Stimulated activated CD8-positive, alpha-beta memory T cell treated with anti-CD3 and anti-CD28 coated beads, Interleukin-12 subunit alpha, Interleukin-12 subunit beta, amount 100 ng/mL, for 4 hours (primary cell): ENCODE measurements at places on chromosomes 16 and 17.

DNA sequence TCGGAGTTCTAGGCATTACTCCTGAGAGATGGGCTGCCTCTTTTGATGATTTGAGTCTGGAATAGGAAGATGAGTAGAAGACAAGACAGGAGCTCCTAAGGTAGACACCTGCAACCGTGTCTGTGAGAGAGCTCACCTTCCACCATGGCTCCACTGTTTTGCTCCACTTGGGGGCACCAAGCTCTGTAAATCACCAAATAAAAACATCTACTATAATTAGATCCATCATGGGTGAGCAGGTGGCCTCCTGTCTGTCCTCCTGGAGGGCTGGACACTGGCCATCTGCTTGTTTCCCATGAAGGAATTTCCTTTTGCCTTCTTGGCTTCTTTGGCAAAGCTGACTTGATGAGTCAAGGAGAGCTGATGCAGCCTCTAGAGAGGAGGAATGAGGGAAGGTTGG, 179.0 kb downstream of the HAPSTR1 start:
- no peak for DNase-seq

GRCh38 chr17:8843344-8843743, 24.1 kb downstream of the PIK3R6 start:
- DNase-seq: no peak

DNA sequence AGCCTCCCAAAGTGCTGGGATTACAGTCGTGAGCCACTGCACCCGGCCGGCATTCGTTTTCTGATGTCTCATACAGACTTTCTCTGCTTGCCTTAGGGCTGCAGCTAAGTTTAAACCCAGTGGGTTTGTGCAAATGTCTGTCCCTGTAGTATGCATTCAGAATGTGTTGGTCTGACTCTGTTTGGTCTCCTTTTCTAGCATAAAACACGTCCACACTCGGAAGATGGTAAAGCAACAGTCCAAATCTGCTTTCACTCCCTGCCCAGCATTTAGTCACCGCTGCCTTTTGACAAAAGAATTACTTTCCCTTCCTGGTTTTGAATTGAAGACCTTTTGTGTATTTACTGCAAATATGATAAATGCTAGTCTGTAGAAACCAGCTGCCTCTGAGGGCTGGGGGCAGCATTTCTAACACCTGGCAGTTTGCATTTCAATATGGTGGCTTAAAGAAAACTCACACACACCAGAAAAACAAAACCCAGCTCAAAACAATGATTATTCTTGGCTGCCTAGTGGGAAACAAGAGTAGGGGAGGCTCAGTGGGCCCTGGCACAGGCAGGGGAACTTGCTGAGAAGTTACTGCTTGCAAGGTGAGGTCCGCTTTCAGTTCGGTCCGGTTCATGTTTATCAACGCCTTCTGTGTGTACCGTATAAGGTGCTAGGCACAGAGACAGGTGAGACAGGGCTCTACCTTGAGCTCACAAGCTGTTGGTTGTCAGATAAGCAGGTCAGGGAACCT, 56.9 kb downstream of the MSI2 start:
- no peak for DNase-seq

DNA sequence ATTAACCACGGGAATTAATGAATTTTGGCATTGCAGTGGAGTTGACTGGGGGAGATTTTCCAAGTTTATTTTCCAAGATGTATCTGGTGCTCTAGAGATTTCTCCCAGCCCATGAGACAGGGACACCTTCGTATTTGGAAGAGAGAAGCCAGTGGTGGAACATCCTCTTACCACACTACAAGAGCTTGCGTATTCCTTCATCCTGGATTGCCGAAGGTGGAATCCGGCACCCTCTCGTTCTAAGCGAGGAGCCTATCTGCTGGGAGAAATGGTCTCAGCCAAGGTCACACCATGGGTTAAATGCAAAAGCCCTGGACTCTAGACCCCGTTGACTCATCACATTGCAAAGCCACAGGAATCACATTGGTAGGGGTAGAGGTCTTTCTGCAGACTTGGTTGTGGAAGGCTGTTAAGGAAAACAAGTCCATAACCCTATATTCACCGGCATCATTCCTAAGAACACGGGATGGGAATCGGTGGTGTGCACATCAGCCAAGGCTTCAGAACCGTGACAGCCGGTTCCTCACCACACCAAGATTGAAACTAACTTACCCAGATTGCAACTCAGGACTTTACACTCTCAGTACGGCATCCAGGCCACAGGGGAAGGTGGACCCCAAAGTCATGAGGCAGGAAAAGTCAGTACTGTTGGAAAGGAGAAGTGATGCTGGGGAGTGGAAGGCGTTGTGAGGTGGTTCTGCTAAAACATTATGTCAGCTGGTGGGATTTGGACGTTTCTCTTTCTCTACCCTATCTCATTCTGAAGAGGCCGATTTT, 259.8 kb downstream of the CPPED1 start:
- no peak for DNase-seq

GRCh38 chr16:1746693-1747195, 24.6 kb downstream of the NME3 start:
- DNase-seq: no peak

GRCh38 chr16:924063-924462, 46.7 kb downstream of the LMF1 start:
- no peak for DNase-seq

GRCh38 chr16:81745704-81746558, 33.2 kb upstream of the PLCG2 start:
- peak; percentile 55 for DNase-seq

DNA sequence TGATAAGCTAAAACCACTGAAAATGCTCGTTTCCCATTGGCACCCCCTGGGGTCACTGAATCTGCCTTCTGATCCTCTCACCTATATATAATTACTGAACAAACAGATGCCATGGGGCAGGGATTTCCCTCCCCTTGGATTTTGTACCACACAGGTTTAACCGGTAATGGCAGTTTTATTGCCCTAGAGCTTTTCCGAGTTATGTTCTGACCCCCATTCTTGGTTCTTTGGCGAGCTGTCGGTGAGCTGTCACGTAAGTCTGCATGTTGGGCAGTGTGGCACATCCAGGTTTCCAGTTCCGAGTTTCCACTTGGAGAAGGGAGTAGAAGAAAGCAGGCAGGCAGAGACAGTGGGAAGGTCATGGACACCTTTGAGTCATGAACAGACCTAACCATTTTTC, 7.1 kb downstream of the TMEM97 start:
- no peak for DNase-seq

- DNase-seq: peak; percentile 78
Observed at GRCh38 chr16:4660454-4661007, 32.8 kb upstream of the NUDT16L1 start.

GRCh38 chr17:42019509-42020404, at the start of gene NKIRAS2:
Gene NKIRAS2, plus strand, starts transcription at chr17:42020090. Its CDS starts 1,488 bp downstream, at chr17:42021578.
- peak; percentile 86 for DNase-seq

- DNase-seq: no peak
Observed at GRCh38 chr17:78873519-78874340, 29.3 kb downstream of the CEP295NL start.

DNA sequence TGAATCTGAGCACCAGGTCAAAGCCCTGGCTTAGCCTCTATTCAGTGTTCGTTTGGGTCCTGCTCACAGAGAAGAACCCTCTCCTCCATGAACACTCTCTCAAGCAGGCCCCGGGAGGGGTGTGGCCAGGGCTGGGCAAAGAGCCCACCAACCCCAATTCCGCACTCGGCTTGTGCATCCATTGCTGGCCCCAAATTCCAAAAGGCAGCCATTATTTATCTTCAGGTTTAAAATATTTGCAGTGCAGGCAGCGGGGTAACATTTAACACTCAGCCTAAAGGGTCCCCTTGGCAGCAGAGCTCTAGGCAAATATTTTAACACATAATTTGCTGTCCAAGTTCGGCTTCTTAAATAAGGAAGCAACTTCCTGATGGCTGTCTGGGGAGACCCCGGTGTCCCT, 115.7 kb downstream of the ZNF423 start:
- DNase-seq: no peak

GRCh38 chr16:28279006-28279405, 13.3 kb upstream of the SBK1 start:
- DNase-seq: no peak

DNA sequence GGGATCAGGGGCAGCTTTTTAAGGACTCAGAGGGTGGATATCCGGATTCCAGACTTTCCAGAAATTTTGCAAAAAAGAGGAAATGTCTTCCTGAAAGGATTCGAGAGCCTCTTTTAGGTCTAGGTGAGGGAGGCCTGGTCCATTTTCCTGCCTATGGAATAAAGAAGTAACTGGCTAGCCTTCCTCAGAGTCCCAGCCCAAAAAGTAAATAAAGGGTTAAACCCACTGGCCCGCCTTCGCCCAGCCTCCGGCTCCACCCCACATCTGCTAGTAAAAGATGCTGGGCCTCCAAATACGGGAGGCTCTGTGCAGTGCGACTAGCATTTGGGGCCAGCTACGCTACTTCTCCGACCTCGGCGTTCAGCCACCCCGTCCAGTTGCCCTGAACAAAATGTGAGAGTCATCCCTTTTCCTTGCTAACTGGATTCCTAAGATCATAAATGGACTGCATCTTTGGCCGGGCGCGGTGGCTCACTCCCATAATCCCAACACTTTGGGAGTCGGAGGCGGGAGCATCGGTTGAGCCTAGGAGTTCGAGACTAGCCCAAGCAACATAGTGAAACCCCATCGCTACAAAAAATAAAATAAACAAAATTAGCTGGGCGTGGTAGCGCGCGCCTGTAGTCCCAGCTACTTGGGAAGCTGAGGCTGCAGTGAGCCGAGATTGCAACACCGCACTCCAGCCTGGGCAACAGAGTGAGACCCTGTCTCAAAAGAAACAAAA, 824 bp upstream of the MPP2 start:
- peak; percentile 24 for DNase-seq

DNA sequence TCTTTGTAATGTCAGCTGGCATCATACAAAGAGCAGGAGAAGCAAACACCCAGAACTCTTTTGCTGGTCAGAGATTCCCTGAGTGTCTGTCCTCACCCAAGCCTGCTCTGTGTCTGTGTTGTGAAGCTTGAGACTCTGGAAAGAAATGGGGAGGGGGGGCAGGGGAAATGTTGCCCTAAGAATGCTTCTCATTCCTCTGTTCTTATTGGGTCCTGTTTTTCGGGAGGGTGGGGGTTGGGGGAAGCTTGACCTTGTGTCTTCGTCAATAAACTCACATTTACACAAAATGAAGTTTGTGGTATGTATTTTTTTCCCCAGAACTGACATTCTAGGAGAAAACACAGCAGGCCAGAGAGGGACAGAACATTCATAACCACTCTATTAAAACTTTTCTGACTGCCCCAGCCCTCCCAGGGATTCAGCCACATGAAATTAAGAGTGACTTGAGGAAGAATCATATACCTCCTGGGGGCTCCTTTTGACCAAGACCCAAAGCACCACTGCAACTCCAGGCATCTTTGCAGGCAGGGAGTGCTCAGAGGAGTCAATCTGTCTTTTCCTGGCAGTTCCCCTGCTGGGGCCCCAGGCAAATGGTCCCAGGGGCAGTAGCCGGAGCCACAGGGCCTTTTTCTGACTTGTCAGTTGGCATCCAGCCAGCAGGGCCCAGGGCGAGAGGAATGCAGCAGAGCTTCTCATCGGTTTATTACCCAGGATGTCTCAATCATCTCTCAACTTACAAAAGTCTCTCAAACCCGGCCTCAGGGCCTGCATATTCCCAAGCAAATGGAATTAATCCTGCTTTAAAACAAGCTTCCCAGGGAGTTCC, 5.1 kb upstream of the RASL10B start:
- DNase-seq: no peak

DNA sequence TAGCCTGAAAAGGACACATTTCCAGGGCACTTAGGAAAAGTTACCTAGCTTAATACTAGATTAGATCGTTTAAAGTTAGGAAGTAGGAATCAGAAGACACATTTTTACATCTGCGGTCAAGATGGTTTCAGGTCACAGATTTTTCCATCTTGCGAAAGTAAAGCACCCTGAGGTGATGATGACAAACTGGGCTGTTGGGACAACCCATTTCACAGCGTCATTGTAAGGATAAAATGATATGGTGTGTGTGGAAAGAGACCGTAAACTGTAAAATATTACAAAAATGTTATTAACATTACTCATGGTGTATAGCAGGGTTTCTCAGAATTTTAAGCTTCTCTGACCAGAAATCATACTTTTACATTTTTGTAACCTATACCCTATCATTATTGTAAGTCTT, 10.1 kb upstream of the MAP2K6 start:
- DNase-seq: no peak

- no peak for DNase-seq
Observed at GRCh38 chr16:72397876-72398275, 225.9 kb upstream of the PMFBP1 start.

- no peak for DNase-seq
Observed at GRCh38 chr17:17109907-17110306, 67.7 kb downstream of the MPRIP start.

GRCh38 chr17:67107171-67107570, 62.8 kb downstream of the CACNG1 start:
- no peak for DNase-seq

- DNase-seq: no peak
Observed at GRCh38 chr16:30027588-30028437, 3.3 kb downstream of the TLCD3B start.

DNA sequence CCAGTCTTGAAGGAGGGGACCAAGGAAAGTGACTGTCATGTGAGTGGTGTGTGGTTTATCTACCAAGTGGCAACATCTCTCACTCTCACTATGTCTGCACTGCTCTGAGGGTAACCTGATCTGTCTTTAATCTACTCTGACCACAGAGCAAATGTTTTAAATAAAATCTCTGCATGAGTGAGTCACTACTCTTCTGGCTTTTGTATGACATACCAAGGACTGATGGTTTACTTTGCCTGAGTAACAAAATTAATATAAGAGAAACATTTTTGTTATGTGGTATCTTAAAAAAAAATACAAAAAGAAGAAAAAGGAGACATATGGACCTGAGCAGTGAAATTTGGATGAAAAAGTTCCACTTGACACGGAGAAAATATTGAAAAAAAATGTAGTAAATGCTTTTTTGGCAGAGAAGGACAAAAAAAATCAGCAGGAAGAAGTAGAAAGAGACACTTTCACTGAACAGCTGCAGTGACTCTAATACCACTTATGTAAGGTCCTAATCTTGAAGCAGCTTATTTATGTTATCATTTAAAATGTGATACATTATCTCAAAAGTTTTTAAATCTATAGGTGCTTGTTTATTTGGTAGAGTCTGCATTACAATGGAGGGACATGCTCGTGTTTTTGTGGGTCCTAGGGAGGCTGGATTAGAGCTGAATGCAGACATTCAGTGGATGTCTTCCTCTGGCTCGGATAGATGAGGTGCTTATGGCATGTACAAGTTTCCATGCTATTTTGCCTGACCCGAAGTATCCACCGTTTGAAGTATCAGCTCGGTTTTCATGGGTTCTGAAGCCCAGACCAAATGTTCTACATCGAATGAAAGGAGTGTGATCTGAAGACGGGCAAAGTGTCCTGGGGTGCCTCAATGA, 240.7 kb downstream of the MAP2K6 start:
- DNase-seq: no peak

- DNase-seq: no peak
Observed at GRCh38 chr16:56667581-56668571, at the start of gene MT1G. Gene MT1G, minus strand, starts transcription at chr16:56668065. Its CDS starts 72 bp downstream, at chr16:56667993.

- no peak for DNase-seq
Observed at GRCh38 chr17:2901582-2901981, 105.3 kb downstream of the RAP1GAP2 start.

DNA sequence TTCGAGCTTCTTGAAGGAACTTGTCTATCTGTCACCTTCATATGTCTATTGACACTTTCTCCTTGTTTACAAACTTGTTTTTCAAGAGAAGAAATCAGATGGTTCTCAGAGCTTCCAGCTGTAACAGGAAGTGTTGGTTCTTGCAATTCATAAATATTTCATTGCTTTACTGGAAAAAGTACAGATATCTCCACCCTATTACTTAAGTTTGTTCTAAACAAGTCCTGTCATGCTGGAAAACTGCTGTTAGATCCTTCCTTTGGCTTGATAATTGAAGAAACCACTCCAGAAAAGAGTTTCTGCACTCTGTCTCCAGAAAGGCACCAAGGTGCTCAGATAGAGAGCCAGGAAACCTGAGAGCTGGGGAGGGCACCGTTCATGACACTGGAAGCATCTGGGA, 181.6 kb downstream of the DNAH9 start:
- no peak for DNase-seq
